HAP-1 (cell line): ENCODE measurements at places on chromosomes 4 and X.

GRCh38 chr4:86250006-86250405 lies 109.8 kb downstream of the MAPK10 start:
- no peak for DNase-seq

DNA sequence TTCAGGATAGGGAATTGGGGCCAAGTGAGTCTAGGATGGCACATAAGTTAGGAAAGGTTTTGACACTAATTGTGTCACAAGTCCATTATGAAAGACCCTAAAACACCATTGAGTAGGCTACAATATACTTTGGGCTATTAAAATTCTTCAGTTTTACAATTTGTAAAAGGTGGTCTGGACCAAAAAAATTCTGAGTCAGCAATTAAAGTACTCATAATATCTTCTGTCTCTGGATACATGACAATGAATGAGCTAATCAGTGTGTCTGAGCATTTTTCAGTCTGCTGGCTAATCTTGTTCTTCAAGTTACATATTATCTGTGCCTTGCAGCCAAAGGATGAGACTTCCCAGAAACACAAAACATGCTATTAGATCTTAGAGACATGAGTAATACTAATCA lies 14.3 kb downstream of the ARMCX1 start:
- DNase-seq = no peak

DNA sequence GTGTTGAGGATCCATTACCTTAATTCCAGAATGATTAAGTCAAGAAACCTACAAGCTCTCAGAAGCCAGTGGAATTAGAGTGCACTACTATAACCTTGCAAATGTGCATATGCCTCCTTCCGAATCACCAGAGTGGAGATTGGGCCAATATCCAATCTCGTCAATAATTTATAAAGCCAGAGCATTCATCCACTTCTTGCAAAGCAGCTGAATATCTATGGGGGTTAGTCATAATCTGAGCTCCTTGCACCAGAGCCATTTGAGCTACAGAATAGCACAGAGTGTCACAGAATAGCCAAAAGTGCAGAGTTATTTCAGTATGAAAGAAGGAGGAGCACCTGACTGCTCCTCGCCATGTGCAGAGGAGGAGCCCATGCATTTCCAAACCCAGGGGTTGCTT lies 69.2 kb upstream of the MTM1 start:
- DNase-seq = no peak

DNA sequence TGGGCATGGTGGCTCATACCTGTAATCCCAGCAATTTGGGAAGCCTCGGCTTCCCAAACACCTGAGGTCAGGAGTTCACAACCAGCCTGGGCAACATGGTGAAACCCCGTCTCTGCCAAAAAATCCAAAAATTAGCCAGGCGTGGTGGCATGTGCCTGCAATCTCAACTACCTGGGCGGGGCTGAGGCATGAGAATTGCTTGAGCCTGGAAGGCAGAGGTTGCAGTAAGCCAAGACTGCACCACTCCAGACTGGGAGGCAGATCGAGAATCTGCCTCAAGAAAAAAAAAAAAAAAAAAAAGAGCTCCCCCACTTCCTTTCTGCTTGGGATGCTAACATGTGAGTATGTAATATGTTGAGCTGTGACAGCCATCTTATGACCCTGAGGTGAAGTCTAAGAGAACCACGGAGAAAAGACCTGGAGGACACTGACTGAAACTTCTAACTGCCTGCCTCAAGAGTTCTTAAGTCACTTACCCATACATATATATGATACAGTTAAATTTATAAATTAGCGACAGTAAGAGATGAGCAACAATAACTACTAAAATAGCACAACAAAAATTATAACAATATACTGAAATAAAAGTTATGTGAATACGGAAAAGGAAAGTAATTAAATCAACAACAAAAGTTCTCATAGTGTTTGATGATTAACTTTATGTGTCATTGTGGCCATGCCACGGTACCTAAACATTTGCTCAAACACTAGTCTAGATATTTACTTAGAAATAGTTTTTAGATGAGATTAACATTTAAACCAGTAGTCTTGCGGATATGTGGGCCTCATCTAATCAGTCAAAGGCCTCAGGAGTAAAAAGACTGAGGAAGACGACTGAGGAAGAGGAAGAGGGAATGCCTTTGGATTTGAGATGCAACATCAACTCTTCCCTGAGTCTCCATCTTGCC lies 178.3 kb downstream of the OPHN1 start:
- no peak for DNase-seq

- no peak for DNase-seq
Observed at GRCh38 chrX:46547857-46548256, 2.6 kb upstream of the ZNF674 start.

GRCh38 chr4:81459228-81459627 lies 12.5 kb downstream of the RASGEF1B start:
- no peak for DNase-seq

GRCh38 chr4:528835-529234 lies 29.8 kb downstream of the PIGG start:
- no peak for DNase-seq

DNA sequence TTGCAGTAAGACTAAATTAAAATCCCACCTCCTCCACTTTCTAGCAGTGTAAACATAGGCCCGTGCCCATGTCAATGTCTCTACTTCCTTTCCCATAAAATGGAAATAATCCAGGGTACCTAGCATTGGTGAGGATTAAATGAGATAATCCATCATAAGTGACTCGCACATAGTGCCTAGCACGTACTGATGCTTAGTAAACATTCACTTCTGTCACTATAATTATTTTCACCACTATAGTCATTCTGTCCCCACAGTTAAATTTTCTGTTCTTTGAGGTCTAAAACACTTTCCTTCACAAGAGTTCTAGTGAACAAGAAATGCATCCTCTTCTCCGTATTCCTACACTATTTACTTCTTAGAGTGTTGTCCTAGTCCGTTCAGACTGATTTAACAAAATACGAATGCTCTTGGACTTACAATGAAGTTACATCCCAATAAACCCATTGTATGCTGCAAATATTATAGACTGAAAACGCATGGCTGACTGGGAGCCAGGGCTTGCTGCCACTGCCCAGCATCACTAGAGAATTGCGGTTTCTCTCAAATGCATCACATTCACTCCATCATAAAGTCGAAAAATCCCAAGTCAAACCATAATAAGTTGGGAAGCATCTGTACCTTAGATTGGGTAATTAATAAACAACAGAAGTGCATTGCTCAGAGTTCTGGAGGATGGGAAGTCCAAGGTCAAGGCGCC lies 10.6 kb downstream of the ARAP2 start:
- no peak for DNase-seq

DNA sequence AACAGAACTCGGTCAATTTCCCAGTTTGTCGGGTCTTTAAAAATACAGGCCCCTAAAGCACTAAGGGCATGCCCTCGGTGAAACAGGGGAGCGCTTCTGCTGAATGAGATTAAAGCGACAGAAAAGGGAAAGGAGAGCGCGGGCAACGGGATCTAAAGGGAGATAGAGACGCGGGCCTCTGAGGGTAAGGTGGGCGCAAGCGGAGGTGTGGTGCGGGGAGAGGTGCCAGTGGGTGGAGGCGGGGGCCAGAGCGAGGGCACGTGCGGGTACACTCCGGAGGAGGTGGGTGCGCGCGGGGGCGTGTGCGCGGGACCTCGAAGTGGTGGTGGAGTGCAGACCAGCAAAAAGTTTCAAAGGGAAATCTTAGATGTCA lies 787 bp upstream of the TET2 start:
- peak; percentile 44 for DNase-seq

DNA sequence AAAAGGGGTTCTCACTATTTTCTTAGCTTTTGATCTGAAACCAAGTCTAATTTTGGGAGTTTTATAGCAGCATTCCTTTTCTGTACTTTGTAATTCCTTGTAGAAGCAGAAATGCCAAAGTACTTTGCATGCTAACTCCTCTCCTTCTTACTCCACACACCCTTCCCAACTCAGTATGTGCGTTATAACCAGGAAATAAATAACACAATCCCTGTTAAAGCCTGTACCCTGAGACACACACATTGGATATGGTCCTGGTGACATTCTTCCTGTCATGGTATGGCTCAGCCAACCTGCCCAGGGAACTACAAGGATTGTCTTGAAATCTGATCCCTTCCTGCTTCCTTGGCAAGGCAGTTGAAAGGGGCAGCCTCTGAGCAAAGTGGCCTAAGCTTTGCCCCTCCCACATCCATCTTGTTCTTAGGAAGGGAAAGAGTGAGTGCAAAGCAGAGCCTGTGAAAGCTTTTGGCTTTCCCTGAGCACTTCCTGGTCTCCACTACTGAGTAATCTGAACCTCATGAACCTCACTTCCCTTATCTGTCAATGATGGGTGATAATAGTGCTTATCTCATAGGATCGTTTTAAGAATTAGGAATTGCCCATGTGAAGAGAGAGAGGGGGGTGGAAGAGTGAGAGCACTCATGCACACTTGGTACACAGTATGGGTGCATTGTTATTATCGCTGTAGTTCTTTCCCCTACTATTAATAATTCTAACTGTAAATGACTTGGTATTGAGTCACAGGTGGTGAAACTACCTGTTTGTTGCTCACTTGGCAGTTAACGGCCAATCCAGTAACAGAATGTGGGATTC lies 109.3 kb downstream of the AFF2 start:
- peak; percentile 52 for DNase-seq

GRCh38 chrX:140477987-140478386 lies 26.9 kb downstream of the SOX3 start:
- no peak for DNase-seq

- DNase-seq = no peak
Observed at GRCh38 chr4:10703766-10704429, 19.3 kb upstream of the CLNK start.
